MG63 (cell line): ENCODE measurements at places on chromosomes 5 and 9. TPM values are rescaled to one million over a fixed set of nuclear protein-coding genes. Genes with fewer than 3 reads are reported as not detected.

DNA sequence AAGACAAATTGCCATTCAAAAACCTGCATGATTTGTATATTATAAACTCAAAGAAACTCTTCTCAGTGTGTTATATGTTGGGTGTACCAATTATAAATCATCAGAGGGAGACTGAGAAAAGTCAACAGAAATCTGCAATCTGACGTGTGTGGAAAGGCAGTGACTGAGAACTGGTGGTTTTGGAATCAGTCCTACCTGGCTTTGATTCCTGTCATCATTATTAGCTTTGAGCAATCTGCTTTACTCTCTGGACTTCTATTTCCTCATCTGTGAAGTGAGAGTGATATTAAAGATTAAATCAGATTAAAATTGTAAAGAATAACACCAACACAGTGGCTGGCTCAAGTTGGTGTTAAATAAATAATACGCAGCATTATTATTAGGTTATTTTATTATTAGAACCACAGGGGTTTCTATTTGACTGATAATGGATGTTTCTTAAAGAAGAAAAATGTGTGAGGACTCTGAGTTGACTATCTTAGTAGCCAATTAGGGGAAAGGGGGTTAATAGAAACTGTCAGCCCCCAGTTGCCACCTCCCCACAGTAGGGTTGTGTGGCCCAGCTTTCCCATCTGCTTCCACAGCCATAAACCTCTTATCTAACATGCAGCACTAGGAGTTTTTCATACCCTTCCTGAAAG, 59.6 kb downstream of the SNCAIP start:
- DNase-seq: no peak

- no peak for DNase-seq
Observed at GRCh38 chr5:83396662-83397061, 74.9 kb upstream of the VCAN start.

The TXNDC8 gene
- not detected in 2 replicates for total RNA-seq

The SPATA31D4 gene
- total RNA-seq: not detected in 2 replicates

The SPATA31C1 gene
- not detected in 2 replicates for total RNA-seq

GRCh38 chr5:53359916-53360517, 120.4 kb upstream of the FST start:
- no peak for DNase-seq
